ENCODE measurements at places on chromosomes 5 and 9.

- DNase-seq = no peak
These were observed 1.0 kb downstream of the DMRT2 start for GRCh38 chr9:1051210-1051583.

DNA sequence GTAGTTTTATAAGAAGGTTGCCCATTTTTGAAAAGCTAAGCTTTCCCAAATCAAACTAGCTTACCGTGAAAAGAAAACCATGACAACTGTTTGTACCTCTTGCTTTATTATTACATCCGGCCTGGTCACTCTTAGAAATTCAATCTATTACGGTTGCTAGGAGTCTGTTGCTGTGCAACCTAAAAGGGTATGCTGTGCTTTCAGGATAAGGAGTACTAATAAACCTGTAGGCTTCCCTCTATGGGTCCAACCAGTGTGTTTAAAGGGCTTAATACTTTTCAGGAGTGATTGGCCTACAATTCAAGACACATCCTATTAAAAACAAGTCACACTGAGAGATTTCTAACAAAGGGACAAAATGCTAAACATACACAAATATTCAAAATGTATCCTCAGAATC, 27.1 kb downstream of the RFX3 start:
- no peak for DNase-seq

DNA sequence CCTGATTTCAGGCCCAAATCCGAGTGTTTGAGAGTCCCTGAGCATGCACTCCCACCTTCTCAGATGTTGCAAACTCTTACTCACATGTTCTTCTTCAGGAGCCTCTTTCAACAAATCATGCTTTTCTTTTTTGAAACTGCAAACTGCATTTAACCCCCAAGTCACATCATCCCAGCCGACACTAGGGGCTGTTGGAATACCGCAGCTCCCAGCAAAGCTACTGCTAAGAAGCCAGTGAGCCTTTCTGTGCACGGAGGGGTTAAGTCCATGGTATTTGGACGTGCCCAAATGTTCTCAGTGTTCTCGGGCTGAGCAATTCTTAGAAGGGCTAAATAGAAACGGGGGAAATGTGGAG, 282.9 kb downstream of the NFIB start:
- peak; percentile 11 for DNase-seq

- peak; percentile 51 for DNase-seq
These were observed 154.3 kb downstream of the ROR2 start for GRCh38 chr9:91795598-91796241.

DNA sequence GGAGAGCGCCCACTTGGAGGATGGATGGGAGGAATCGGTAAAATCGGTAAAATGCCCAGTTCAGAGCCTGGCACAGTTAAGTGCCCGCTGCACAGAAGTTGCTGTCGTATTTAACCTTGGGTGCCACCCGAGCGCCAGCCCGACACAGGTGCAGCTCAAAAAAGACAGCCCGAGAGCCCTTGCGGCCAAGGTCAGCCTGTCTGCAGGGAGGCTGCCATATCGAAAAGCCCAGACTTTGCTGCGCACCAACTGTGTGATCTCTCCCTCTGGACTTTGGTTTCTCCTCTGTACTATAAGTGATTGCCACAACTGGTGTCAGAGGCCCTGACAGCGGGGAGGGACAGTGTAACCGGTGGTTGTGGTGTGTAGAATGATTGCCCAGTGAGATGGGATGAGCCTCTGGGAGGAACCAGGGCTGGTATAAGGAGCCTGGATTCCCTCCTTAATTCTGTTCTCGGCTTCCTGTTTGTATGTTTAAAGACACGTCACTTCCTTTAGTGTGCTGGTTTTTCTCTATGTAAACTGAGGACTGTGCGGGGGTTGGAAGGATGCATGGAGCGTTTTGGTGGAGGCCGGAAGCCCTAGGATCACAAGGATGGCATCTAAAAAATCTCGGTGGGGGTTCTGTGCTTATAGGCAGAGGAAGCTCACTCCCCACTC, 792 bp downstream of the NTMT1 start:
- no peak for DNase-seq

- no peak for DNase-seq
These were observed 160.6 kb downstream of the ZDHHC21 start for GRCh38 chr9:14532456-14533115.

DNA sequence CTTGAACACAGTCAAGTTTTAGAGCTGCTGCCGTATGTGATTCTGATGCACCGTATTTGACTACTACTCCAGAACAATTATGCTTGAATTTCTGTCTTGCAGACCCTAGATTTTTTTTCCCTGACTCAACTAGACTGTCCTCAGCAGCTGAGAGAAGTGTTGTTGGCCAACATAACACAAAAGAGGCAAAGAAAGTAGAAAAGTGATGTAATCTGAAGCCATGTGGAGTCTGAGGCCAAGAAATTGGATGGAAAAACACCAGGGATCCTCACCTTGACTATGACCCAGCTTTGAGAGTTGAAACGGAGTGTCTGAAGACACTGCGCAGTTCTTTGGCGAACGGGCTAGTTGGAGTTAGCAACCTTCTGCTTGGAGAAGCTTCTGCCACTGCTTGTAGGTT, 36.3 kb upstream of the FGF1 start:
- DNase-seq = no peak

DNA sequence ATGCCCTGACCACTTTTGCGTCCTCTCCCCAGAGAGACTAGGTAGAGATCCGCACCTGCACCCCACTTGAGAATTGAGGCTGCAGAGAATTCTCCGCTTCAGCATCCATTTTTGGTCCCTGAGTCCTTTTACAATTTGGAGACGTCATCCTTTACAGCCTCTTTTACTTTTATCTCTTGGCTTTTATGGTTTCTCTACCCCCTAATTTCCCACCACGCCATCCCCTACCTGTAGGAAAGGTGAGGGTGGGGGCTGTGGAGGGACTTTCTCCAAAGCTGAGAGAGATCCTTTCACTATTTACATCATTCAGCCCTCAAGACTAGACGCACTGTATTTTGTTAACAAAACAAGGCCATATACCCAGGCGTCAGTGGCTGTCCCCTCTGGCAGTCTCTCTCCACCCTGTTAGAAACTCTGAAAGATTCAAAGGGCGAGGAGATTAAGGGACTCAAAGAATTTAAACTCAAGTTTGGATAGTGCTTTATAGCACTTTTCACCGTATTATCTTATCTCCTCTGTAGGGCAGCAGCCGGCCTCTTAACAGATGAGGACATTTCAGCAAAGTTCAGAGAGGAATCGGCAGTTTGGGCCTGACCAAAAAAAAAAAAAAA, 1.7 kb downstream of the MSX2 start:
- no peak for DNase-seq

- no peak for DNase-seq
These were observed 311.1 kb upstream of the IRX1 start for GRCh38 chr5:3284506-3284905.

DNA sequence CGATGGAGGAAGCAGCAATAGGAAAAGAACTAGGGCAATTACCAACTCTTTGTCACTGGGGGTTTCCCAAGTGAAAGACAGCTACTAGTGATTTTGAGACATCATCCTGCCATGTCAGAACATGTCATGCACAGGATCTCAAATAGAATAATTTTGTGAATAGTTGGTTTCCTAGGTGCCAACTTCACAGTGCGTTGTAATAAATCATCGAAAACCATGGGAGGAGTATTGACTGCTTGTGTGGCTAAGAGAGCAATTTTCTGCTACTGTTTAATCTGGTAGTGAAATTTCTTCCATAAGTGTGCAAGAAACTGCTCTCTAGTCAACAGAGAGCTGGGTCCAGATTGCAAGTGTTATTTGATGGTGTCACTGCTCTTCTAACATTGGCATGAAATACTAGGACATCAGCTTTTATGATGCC, 168.6 kb downstream of the NNT start:
- no peak for DNase-seq

GRCh38 chr5:54570916-54571315, 53.4 kb downstream of the SNX18 start:
- DNase-seq = no peak

GRCh38 chr9:133707065-133707762, 30.9 kb downstream of the SARDH start:
- DNase-seq = peak; percentile 2

DNA sequence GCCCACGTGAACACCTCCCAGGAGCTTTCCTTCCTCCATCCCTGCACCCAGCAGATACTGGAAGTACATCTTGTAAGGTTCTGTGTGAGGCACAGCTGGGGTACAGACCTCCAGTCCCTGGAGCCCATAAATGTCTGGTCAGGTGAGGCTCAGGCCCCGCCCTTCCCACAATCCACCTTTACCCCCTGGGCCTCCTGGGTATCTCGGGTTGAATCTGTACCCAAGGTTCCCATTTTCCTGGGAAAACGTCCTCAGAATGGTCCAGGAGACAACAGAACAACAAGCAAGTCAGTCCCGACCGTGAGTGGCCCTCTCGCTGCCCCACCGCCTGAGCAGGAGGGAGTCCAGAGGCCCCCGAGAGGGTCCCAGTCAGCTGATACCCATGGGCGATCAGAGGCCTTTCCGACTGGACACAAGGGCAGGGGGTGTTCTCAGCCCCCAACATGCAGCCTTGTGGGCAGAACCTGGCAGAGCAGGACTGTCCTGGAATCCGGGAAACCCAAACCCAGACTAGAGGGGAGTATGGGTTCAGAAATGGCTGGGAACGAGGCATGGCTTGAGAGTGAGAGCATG, 4.3 kb downstream of the SPATA31E1 start:
- DNase-seq = no peak

- DNase-seq = no peak
These were observed 70.4 kb downstream of the SFXN1 start for GRCh38 chr5:175548626-175549311.

GRCh38 chr5:143313298-143313852, 90.1 kb downstream of the NR3C1 start:
- no peak for DNase-seq

GRCh38 chr9:13331320-13331719, 51.8 kb upstream of the MPDZ start:
- no peak for DNase-seq

GRCh38 chr5:5751987-5752386, 329.5 kb downstream of the ICE1 start:
- no peak for DNase-seq

- DNase-seq = no peak
These were observed 10.6 kb downstream of the PTGS1 start for GRCh38 chr9:122381206-122381950.

DNA sequence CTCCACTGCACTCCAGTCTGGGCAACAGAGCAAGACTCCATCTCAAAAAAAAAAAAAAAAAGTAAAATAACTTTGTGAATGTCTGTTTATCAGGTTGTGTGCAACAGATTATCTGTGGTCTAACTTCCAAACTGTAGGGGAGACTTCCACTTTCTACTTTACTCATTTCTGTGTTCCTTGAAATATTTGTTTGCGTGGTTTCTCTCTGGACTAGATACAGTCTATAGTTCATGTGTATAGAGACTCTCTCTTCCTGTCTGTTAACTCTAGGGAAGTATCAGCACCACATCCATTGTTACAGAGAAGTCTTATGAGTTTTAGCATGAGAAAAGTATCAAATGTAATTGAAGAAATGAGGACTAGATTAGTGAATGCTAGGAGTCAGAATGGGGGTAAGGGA, 168.3 kb downstream of the LPAR1 start:
- DNase-seq = no peak

- DNase-seq = no peak
These were observed 20.4 kb downstream of the ACO1 start for GRCh38 chr9:32404856-32405255.

Measured in nephron progenitor cell (in vitro differentiated cells).